Fibroblast of skin of left biceps (primary cell): ENCODE measurements at places on chromosomes 13 and 19.

DNA sequence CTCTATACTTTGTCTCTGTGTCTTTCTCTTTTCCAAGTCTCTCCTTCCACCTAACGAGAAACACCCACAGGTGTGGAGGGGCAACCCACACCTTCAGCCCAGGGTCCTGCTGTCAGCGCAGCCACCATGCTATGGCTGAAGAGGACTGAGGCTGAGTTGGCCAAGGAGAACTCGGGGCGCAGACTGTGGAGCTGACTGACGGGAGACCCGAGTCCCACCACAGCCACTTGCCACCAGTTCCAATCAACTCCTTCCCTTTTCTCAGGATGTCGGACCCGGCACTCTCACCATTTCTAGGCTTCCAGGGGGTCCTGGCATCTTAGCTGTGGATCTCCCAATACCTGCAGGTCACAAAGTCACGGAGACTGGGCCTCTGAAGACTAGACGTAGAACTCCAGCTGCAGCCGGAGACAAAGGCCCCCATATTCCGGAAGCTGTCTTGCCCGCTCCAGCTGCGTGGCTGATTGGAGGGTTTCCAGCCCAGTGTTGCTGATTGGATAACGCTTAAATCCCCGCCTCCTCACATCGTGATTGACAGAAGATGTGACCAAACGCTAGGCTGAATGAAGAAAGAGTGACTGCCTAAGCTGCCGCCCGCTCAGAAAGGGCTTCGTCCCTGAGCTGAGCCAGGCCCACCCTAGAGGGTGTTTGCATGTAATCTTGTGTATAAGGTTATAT, 63.6 kb downstream of the ZNF429 start:
- DNase-seq = peak; percentile 34

- peak; percentile 84 for DNase-seq
Observed at GRCh38 chr19:8423817-8424223, 10.7 kb downstream of the MARCHF2 start.

DNA sequence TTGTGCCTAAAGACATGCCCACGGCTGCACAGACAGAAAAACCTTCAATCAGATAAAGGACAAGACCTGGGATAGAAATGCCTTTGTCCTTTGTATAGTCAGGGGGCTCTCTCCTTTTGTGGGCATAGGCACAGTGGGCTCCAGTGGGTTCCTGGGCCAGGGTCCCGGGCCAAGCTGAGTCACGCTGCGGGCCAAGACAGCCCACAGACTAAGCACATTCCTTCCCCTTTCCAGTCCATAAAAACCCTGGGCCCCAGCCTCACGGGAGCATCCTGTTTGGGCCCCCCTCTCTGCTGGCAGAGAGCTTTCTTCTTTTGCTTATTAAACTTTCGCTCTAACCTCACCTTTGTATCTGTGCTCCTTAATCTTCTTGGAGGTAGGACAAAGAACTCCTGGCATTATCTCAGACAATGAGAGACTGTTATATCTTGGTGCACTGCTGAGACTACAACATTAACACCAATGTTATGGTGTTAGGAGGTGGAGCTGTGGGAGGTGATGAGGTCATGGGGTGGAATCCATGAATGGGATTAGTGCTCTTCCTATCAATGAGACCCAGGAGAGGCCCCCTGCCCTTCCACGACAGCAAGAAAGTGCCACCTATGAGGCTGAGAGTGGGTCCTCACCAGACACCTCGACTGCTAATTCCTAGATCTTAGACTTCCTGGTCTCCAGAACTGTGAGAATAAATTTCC, 20.8 kb upstream of the FBXL3 start:
- DNase-seq = no peak

GRCh38 chr13:99224021-99224420, 23.4 kb downstream of the UBAC2 start:
- no peak for DNase-seq
